ENCODE measurements at places on chromosomes 4 and X.
A peak's percentile ranks its signal among the peaks of the same experiment; 100 is the strongest.

DNA sequence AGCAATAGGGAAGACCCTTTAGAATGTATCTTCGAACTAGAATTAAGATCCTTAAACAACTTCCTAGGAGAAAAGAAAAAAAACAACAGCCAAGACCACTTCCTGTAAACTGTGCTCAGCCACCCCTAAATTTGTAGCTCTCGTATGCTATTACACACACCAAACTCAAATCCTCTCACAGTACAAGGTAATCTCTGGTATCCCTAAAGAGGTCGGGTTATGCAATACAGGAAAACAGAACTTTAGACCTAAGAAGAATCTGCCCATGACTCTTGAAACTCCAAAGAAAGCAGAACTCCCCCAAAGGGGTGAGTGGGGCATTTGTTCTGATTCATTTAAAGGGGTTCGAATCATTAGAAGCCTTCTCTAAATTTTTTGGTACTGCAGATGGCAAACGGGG, 170.9 kb upstream of the CASK start:
- DNase-seq = no peak

- DNase-seq = no peak
Observed at GRCh38 chrX:9785944-9786797, at the start of gene SHROOM2. Gene SHROOM2, plus strand, starts transcription at chrX:9786429. Its CDS starts 117 bp downstream, at chrX:9786546.

DNA sequence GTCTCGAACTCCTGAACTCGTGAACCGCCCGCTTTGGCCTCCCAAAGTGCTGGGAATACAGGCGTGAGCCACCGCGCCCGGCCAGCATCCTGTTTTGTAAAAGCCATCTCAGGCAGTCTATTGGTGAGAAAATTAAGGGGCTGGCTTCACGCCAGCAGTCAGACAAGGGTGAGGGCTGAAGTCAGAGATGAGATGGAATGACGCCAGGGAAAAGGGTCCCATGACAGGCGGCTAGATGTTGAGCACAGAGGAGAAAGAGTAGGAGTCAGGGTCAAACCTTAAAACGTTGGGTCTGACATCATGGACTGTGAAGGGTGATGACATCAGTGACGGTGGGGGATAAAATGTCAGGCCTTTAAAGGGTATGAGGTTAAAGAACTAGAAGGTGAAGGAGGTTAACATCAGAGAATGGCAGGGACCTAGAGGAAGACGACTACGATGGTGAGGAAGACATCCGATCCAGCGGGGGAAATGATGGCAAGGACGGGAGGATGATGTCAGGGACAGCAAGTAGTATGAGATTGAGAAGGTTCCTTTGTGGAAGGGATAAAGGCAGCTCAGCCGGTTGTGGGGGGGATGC, 504 bp upstream of the RBM3 start:
- no peak for DNase-seq

DNA sequence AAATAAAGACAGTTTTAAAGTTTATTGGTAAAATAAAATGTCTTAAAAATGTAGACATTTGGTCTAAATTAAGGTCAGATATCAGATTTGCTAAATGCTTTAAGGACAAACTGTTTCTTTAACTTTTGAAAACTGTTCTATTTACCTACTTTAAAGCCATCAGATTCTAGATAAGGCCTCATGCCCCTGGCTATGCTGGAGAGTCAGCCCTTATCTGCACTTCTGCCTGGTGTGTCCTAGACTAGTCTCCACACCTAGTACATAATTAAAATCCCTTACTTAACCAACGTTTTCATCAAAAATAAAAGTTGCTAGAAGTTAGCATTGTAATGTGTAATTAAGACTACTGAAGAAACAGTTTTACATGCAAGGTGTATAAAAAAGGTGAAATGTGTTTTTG, 25.6 kb downstream of the HSD17B11 start:
- no peak for DNase-seq

DNA sequence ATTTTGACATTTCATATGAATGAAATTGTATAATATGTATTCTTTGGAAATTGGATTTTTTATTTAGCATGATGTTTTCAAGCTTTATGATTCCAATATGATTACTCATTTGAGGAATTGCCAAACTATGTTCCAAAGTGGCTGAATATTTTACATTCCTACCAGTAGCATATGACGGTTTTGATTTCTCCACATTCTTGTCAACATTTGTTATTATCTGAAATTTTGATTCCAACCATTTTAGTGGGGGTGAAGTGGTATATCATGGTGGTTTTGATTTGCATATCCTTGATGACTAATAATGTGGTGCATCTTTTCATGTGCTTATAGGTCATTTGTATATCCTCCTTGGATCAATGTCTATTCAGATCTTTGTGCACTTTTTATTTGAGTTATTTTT, 2.6 kb upstream of the BEX1 start:
- no peak for DNase-seq

- no peak for DNase-seq
Observed at GRCh38 chrX:129760981-129761380, 18.8 kb upstream of the SASH3 start.

GRCh38 chr4:76957004-76957738, 7.6 kb downstream of the SEPTIN11 start:
- DNase-seq = no peak

DNA sequence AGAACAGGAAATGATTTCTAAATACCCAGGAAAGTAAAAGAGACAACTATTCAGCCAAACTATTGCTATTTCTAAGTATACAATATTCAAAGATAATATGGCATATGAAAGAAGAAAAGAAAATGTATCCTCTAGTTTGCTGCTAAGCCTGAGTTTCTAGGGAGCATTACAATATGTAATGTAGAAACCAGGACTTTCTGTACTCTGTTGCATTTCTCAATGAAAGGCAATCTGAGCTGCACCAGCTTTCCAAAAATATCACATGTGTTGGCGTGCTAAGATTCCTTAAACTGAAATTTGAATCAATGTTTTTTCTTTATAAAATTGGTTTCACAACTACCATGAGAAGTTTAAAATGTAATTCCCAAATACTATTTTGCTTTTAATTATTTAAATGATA, 129.6 kb downstream of the ANK2 start:
- no peak for DNase-seq

DNA sequence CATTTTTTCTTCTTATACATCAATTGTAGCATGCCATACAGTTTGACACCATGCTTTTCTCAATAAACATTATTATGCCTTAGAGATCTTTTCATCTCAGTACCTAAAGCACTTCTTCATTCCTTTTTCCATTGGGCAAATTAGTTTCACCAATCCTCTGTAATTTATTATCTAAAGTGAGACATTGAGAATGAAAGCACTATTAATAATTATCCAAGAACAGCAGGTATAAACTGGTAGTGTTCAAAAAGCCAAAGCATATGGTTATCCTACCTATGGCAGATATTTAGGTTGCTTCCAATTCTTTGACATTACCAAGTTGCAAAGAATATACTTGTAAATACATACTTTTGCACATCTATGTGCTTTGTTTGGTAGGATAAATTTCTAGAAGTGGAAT, 15.6 kb downstream of the LAMTOR3 start:
- no peak for DNase-seq

- no peak for DNase-seq
Observed at GRCh38 chrX:80816051-80816450, 6.4 kb upstream of the BRWD3 start.

GRCh38 chr4:602559-602942, 22.8 kb upstream of the PDE6B start:
- no peak for DNase-seq

DNA sequence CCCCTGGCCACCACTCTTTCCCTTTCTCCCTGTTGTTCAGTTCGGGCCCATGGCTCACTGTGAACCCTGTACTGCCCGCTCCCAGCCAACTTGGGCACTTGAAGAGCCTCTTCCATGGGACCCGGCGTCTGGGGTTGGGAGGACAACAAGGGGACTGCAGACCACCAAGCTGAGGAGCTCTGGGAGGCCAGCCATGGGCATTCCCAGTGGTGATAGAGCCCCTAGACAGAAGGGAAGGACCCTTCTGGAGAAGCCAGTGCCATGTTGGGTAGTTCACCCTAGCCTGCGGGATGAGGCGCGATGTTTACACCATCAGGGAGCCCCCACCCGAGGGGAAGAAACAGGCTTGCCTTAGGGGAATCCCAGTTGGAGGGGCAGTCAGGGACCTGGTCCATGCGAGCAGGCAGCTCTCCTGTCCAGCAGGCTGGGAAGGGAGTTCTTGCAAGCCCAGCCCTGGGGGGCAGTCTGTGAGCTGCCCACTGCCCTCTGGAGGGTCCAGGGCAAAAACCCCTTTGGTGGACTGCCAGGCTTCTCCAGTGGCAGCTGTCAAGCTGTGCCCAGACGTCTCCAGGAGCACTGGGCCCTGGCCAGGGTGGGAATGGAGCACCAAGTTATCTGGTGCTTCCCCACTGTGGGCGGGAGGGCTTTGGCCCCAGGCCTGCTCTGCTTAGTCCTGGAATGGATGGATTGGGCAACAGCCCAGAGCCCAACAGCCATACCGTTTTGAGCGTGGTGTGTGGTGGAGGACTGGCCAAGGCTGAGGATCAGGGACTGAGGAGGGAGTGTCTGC, 23.7 kb upstream of the UBA1 start:
- no peak for DNase-seq

GRCh38 chrX:129769467-129770154, 10.1 kb upstream of the SASH3 start:
- no peak for DNase-seq

GRCh38 chrX:120242813-120243212, 7.8 kb upstream of the ZBTB33 start:
- DNase-seq = no peak

GRCh38 chr4:37666625-37667071, 19.5 kb downstream of the RELL1 start:
- peak; percentile 35 for DNase-seq

GRCh38 chr4:138307319-138307718, 65.2 kb upstream of the SLC7A11 start:
- DNase-seq = no peak

- DNase-seq = no peak
Observed at GRCh38 chr4:169698331-169698730, 59.4 kb downstream of the HPF1 start.

DNA sequence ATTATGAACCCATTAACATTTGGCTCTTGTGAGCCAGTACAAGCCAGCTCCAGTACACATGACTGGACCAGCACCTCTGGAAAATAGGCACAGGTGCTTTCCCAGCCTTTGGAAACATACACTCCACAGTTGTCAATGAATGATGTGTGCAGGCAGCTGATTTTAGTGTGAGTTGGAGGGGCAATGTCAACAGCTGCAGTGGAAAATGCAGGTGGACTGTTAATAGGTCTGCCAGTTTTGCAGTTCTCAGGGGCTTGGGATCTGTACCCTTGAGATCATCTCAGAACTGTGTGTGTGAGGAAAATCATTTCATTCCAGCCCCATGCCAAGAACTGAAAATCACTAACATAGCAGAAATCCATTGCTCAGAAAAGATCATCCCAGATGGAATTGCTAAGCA, 81.7 kb upstream of the CHRDL1 start:
- no peak for DNase-seq

GRCh38 chrX:132876523-132877338, 81.7 kb downstream of the HS6ST2 start:
- no peak for DNase-seq

DNA sequence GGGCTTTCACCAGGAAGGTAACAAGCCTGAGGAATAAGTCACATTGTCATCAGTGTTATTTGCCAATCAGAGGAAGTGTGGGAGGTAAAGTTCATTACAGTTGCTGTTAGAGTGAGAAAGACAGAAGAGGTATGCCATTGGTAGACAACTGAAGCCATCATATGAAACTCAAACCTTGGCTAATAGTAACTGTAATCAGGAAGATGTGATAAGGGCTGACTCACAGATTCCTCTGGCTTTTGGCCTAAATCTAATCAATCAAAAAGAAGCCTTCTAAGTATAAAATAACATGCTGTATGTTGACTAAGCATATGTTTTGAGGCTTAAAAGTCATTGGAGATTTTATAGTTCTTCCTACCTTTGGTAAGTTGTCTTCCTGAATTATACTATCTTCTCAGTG, 242.8 kb downstream of the PCDH7 start:
- DNase-seq = no peak

DNA sequence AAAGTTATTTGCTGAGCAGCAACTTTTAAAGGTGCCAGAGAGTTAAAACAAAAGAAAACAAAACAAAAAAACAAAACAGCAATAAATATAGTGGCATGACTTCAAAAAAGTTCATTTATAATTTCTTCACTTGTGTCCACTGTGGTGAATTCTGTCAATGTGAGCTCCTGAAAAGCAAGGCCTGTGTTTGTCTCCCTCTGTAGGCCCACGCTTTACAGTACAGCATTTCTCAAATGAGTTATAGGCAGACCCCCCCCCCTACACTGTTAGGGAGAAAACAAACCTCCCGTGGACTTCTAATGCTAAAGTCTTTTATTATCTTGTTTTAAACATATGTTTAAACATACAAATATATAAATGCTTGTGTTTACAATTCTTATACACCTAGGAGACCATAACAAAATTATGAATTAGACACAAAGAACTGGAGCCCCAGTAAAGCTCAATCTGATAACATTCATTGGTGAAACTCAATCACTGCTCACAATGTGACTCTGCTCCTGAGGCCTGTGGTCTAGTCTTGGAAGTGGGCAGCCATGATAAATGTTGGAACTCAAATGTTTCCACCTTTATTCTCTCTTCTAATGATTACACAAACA, 47.0 kb upstream of the SCOC start:
- DNase-seq = peak; percentile 8

- no peak for DNase-seq
Observed at GRCh38 chrX:11888421-11888820, 130.4 kb downstream of the MSL3 start.

DNA sequence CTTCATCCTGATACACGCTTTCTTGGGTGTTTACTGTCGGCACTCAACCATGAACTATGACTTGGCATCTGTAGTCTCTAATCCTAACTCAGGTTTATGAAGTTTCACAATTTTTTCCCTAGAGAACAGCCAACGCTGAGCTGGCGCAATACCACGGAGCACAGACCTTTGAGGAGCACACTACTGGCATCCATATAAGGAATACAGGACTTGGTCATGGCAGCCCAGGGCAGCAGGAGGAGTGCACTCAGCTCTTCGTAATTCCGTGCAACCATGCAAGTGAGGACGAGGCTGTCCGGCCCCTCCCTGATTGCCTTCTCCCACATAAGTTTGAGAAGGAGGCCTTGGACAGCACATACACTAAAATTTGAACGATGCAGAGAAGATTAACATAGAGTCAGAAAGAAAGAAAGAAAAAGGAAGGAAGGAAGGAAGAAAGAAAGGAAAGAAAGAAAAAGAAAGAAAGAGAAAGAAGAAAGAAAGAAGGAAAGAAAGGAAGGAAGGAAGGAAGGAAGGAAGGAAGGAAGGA, 41.0 kb upstream of the PDLIM5 start:
- no peak for DNase-seq

GRCh38 chr4:2150076-2150475, 90.9 kb downstream of the NAT8L start:
- DNase-seq = no peak

DNA sequence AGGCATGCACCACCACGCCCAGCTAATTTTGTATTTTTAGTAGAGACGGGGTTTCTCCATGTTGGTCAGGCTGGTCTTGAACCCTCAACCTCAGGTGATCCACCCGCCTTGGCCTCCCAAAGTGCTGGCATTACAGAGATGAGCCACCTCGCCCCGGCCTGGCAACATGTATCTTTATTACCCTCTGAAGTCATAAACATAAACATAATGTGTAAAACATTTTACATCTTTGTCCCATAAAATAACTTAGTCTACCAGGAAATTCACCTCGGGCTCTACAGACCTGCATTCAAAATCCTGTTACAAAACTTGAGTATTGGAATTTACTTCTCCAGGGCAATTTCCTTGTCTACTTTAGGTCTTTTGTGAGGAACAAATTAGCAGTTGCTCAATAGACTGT, 68.1 kb upstream of the DUSP21 start:
- DNase-seq = no peak

Measured in amniotic stem cell (primary cell).